Right renal pelvis (tissue), 4 donors: ENCODE measurements at places on chromosomes 11 and 22.
A peak's percentile ranks its signal among the peaks of the same experiment; 100 is the strongest.

DNA sequence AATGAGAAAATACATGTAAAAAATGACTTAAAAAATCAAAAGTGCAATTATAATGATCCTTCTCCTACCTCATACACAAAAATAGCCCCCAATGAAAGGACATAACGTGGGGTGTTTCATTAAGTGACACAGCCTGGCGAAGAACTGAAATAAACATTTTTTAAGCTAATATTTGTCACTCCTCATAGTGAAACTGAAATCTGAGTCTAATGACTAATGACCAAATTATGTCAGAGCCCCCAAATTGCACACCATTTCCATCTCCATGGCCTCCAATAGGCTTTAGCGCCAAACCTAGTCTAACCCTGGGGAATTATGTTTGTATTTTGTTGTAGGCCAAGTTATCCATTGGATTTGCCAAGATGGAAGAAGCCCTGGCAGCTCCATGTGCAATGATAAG lies 119.1 kb downstream of the WT1 start:
- DNase-seq, result no peak

DNA sequence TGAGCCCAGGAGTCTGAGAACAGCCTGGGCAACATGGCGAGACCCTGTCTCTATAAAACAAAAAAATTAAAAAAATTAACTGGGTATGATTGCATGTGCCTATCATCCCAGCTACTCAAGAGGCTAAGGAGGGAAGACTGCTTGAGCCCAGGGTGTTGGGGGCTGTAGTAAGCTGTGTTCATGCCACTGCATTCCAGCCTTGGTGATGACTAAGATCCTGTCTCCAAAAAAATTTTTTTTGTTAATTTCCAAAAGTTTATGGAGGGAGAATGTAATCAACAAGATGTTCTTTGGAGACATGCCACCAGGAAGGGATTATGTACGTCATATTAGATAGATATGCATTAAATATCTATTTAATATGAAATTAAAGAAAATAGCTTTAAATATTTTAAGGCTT lies 267.5 kb downstream of the SBF2 start:
- no peak for DNase-seq

GRCh38 chr11:72642043-72642883 lies 32.0 kb downstream of the PDE2A start:
- no peak for DNase-seq

GRCh38 chr11:84947970-84948580 lies 679.1 kb downstream of the DLG2 start:
- DNase-seq, result no peak

DNA sequence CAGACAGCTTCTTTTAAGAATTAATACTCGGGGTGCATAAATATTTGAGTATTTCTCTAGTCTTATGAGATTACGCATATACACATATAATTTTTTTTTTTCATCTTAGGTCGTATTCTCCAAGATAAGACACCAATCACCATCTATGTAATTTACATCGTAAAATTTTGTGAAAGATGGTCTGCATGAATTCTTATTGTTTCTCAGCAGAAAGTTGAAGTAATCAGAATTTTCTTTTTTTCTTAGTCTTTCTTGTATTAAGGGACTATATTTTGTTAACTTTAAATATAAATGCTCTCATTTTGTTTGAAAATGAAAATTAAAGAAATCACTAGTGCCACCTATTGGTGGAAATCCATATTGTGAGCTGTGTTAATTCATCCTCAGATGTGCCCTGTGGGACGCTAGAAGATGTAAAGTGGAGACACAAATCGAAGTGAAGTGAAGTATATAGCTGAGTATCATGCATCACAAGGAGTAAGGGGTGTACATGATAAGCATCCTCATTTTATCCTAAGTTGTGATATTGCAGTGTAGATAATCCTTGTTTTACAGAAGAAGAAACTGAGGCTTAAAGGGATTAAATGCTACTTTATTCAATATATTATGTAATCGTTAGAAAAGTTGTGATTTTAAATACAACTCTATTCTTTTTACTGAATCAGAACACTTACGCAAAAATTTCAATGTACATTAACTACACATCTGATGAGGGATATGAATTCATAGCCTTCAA lies 2084.3 kb downstream of the LRRC4C start:
- peak; percentile 22 for DNase-seq
